Stimulated activated CD4-positive, alpha-beta T cell treated with anti-CD3 and anti-CD28 coated beads, Interleukin-4, amount 100 ng/mL, for 1 hour (primary cell): ENCODE measurements at places on chromosomes 1 and 21.

DNA sequence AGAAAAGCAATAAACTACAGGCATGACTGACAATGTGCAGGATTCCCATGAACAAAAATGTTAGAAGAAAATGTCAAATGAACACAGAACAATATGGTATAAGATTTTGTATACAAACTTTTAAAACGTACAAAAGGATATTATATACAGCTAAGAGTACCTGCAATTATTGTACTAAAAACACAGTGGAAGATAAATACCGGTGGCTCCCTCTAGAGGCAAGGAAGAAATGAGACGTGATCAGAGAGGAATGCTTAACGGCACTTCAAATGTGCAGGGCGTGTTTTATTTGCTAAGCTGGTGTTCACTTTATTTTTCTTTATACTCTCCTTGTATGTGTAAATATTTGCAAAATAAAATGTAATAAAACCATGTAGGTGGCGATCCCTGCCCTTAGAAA is 191.8 kb upstream of the SAMSN1 start:
- peak; percentile 5 for DNase-seq

DNA sequence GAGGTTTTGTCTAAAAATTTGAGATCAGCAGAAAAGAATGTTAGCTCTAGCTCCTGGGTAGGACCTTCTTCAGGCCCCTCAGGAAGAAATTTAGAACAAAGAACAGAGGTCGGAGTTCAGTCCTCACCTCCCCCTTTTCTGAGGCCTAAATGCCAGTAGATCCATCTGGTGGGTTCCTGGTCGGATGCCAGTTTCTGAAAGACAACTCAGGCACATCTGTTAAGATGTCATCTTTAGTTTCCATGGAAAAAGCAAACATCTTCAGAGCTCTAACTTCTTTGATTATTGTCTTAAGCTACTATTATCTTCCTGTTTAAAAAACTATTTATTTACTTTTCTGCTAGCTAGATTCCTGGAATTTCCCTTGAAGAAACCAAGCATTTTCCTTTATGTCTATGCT is 37.1 kb upstream of the USP25 start:
- no peak for DNase-seq

DNA sequence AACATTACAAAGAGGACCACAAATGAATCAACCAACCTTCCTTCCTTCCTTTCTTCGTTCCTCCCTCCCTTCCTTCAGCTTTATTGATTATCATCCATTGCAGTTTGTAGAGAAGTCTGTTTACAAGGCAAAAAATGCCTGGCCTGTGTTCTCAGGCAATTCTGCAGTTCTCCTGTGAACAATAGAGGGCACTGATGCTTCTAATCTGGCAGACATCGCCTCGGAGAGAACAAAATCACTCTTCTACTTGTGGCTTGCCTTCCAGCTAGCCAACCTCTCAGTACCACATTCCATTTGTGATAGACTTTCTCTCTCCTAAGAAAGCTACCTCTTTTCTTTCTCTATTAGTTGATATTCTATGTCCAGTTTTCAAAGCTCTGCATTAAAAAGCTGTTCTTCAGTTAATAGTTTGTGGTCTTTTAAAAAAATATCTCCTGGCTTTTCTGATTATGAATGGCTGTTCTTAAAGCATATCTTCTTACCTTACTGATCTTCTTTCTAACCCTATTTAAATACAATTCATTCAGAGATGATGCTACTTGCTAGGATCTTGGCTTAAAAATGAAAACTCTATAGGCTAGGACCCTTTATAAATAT is 26.9 kb upstream of the ESRRG start:
- no peak for DNase-seq

GRCh38 chr1:246146804-246147523 is 360.1 kb downstream of the SMYD3 start:
- no peak for DNase-seq

- no peak for DNase-seq
Measured at GRCh38 chr1:170664093-170664827, at the start of gene PRRX1. Gene PRRX1 (plus strand): TSS chr1:170664131. CDS start chr1:170664219, 88 bp downstream.

DNA sequence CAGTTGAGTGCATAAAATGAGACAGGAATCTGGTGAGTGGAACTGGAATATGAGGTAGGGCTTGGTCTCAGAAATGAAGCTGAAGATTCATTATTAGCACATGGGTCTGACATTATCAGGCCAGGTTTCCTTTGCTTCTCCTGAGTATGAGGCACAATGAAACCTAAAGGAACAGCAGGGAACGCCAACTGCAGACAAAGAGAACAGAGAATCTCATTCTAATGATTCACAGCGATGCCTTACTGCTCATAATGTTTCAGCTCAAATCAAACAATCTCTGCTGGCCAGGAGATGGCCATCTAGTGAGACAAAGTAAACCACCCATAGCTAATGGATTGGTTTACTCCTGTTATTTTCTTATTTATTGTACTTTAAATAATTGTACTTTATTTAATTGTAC is 133.5 kb downstream of the C1orf21 start:
- no peak for DNase-seq

DNA sequence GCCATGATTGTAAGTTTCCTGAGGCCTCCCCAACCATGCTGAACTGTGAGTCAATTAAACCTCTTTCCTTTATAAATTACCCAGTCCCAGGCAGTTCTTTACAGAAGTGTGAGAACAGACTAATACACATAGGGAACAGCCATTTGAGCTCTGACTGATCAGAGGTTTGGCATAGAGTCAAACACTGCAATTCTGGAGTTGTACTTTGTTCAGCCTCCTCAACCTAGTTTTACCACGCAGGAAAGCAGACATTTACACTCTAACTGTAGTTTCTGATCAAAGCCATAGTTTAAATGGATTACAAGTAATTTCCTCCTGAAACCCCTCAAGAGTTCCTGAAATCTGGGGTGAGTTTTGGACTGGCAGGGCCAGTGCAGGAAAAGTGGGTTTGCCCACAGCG is 218.2 kb downstream of the TNR start:
- no peak for DNase-seq

DNA sequence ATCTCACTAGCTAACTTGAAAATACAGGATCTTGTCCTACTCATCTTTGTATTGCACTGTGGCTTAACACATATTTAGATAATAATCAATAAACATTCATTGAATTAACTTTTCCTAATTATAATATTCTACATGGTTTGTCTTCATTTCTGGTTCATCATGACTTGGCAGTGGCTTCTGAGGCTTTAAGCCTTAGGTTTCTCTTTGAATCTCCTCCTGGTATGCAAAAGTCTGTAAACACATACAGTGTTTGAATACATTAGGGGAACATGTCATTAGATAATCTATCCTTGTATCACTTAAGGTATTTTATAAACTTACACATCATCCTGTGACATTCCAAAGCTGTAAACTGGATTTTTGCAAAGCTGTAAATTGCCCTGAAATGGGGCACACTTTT is 20.6 kb downstream of the CTSK start:
- no peak for DNase-seq

- DNase-seq: no peak
Measured at GRCh38 chr1:45938029-45938428, 134.6 kb downstream of the MAST2 start.

GRCh38 chr1:25080294-25081209 is 150.5 kb upstream of the RUNX3 start:
- no peak for DNase-seq

GRCh38 chr1:245319094-245319493 is 164.3 kb downstream of the KIF26B start:
- DNase-seq: no peak

- DNase-seq: no peak
Measured at GRCh38 chr1:119986007-119986497, 83.4 kb downstream of the NOTCH2 start.

DNA sequence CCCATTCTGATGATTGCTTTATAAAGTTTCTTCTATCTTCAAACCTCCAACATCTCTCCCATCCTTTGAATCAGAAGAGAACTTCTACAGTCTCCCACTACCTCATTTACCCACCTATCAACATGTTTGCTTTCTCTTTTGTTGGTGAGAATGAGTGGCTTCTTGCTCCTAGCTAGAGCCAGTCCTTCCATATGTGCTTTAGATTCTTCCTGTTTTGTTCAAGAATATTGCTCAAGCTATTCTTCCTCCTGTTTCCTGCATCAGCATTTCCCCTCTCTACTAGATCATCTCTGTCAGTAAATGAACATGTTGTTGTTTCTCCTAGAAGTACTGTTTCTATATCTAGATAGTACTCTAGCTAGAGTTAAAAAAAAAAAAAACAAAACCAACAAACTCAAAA is 6.3 kb downstream of the ATF6 start:
- DNase-seq: no peak

GRCh38 chr1:184041731-184042130 is 4.2 kb upstream of the COLGALT2 start:
- DNase-seq: no peak

- DNase-seq: no peak
Measured at GRCh38 chr1:146049436-146049835, 27.9 kb upstream of the HJV start.

- DNase-seq: no peak
Measured at GRCh38 chr1:157965584-157965983, 27.9 kb upstream of the KIRREL1 start.

GRCh38 chr21:28151758-28152157 is 840.9 kb downstream of the LTN1 start:
- DNase-seq: no peak

- no peak for DNase-seq
Measured at GRCh38 chr1:18417316-18418269, 63.1 kb upstream of the KLHDC7A start.

- DNase-seq: no peak
Measured at GRCh38 chr1:236307435-236307834, 25.7 kb upstream of the ERO1B start.

DNA sequence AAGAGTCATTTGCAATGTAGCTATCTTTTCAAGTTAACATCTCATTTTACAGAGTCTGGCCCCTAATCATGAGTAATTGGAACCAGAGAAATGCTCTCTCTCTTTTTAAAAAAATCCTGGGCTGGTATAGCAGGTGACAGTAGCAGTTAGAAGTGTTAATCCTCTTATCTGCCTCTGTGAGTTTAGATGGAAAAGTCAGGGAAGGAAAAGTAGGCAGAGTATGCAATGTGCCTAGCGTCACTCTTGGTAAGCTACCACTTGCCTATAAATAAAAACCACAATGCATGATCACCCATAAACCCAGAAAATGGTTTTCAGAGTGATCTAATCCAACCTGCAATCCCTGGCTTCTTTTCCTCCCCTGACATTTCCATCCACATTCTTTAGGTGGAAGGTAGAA is 43.2 kb downstream of the UTP25 start:
- DNase-seq: no peak

DNA sequence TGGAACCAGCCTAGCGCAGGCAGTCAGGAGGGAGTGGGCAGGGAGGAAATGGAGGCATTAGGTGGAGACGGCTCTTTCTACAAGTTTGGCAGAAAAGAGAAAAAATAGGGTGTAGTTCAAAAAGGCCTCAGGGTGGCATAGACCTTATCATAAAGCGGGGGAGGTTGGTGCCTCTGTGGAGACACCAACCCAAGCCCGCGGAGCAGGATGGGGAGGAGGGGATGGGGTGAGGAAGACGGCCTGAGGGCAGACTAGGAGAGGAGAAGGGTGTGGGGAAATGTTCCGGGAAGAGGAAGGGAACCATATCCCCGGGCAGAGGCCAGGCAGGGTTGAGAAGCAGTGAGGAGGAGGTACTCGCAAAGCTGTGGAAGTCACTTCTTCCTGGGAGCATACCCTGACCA is 17.4 kb upstream of the SHE start:
- no peak for DNase-seq

GRCh38 chr1:232238009-232238408 is 391.9 kb downstream of the SIPA1L2 start:
- DNase-seq: no peak

GRCh38 chr1:89701746-89702241 is 68.9 kb downstream of the LRRC8C start:
- no peak for DNase-seq

- DNase-seq: no peak
Measured at GRCh38 chr1:59126366-59126765, 170.5 kb upstream of the FGGY start.

- DNase-seq: no peak
Measured at GRCh38 chr1:190936337-190936736, 458.7 kb upstream of the BRINP3 start.

DNA sequence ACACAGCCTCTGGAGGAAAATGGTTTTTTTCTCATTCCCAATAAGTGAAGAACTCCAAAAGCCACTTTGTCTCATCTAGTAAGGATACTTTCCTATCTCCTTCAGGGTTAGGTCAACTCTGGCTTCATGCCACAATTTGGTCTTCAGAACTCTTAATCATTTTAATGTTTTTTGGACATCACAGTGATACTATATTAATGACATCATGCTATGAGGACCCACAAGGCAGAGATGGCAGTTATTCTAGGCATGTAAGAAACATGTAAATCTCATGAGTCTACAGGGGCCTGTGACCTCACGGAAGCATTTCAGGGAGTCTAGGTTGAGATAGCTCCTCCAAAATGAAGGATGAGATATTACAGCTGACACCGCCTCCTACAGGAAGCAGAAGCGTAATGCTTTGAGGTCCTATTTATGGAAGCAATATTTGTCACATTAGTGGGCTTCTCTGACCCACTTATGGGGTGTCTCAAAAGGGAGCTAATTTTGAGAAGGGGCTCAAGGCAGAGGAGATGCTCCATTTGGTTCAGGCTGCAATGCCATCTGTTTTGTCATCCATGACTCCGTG is 5.0 kb upstream of the GPR137B start:
- DNase-seq: no peak
